Activated CD8-positive, alpha-beta T cell treated with anti-CD3 and anti-CD28 coated beads, Interleukin-2, amount 10 ng/mL, durations not matched to agents 7 days and 5 days (primary cell): ENCODE measurements at places on chromosomes 7 and 10. TPM values are rescaled to one million over a fixed set of nuclear protein-coding genes. Genes with fewer than 3 reads are reported as not detected.

GRCh38 chr7:517774-518629 is 1.6 kb downstream of the PDGFA start:
- no peak for DNase-seq

DNA sequence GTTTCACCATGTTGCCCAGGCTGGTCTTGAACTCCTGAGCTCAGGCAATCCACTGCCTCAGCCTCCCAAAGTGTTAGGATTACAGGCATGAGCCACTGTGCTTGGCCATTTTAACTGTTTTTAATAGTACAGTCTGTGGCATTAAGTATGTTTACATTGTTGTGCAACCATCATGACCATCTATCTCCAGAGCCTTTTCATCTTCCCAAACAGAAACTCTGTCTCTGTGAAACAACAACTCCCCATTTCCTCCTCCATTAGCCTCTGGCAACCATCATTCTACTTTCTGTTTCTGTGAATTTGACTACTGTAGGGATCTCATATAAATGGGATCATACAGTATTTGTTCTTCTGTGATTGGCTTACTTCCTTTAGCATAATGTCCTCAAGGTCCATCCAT is 48.3 kb upstream of the SEPHS1 start:
- no peak for DNase-seq

- DNase-seq: no peak
Observed at GRCh38 chr10:88755753-88756152, 4.1 kb upstream of the LIPN start.

- DNase-seq: peak; percentile 81
Observed at GRCh38 chr10:110864662-110865140, 7.0 kb upstream of the PDCD4 start.

GRCh38 chr7:78993341-78993740 is 460.1 kb downstream of the MAGI2 start:
- DNase-seq: no peak

GRCh38 chr10:26799342-26799741 is 61.4 kb downstream of the ABI1 start:
- no peak for DNase-seq

GRCh38 chr10:86867149-86867548 is 90.3 kb downstream of the MMRN2 start:
- DNase-seq: no peak

DNA sequence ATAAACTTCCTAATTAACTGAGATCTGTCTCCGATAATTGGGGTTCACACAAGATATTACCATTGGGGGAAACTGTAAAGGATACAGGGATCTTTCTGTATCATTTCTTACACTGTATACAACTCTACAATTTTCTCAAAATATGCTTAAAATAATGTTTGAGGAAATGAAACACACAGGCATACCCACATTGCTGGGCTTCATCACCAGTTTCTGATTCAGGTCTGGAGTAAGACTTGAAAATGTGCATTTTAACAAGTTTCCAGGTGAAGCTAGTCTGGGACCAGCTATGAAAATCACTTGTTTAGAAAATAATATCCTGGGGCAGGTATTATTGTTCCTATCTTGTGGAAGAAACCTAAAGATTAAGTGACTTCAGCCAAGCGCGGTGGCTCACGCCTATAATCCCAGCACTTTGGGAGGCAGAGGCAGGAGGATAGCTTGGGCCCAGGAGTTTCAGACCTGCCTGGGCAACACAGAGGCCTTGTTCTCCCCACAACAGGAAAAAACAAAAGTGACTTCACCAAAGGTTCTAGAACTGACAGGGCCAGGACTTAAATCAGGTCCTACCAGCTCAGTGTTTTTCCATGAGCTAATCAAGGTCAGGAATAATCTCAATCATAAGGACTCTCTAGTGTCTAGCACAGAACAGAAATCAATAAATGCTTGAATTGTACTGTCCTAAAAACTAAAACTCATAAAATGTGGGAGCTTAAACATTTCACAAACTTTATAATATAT is 12.6 kb downstream of the TOMM7 start:
- DNase-seq: no peak

CUTC gene
- 24.0 TPM for total RNA-seq

DNA sequence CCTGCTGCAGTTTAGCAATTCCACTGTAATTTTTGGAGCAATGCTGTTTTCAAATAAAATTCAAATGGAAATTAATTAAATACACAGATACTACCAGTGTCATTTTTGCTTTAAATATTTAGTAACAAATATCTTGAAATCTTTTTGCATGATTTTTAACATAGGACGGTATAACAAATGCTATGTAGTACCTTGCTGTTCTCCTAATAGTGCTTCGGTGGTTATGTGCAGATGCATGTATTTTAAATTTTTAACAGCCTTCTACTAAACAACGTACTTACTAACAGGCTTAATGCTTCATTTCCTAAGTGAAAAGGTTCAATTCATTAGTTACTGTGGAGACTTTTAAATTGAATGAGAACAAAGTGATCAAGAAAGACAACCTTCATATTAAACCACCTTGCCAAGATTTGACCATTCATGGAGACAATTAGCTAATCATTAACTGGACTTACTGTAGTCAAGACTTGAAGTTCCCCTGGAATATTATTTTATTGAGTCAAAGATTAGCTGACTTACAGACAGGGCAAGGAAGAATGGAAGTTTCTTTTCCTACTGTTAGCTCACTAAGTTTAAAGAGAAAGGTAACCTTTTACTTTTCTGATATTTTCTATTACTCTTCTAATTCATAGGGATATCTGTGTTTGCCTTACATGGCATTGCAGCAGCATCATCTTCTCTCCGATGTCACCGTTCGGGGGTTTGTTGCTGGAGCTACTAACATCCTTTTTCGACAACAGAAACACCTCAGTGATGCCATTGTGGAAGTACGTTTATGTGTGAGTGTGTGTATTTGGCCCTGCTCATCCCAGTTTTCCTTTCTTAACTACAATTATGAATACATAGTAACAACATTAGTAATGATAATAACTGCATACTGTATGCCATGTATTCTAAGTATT is 74.3 kb downstream of the AVL9 start:
- no peak for DNase-seq

DNA sequence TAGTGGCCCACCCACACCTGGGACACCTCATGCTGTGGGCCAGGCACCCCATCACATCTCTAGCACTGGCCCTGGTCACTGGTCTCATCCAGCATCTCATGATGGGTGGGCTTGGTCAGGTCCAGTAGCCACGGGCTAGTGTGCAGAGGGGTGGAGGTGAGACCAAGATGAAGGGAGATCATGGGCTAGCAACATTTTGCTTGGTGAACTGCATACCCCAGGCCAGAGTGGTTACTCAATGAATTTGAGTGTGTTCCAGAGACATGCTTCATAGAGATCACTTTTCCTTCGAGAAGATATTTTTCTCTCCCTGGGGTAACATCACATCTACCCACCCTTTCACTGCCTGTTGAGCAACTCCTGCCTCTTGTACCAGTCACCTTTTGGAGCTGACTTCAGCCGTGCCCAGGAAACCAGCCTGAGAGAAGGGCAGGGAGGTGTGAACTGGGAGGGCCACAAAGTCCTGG is 44.2 kb downstream of the MINDY4 start:
- no peak for DNase-seq

- DNase-seq: no peak
Observed at GRCh38 chr7:108287857-108288256, 157.7 kb upstream of the LAMB4 start.

DNA sequence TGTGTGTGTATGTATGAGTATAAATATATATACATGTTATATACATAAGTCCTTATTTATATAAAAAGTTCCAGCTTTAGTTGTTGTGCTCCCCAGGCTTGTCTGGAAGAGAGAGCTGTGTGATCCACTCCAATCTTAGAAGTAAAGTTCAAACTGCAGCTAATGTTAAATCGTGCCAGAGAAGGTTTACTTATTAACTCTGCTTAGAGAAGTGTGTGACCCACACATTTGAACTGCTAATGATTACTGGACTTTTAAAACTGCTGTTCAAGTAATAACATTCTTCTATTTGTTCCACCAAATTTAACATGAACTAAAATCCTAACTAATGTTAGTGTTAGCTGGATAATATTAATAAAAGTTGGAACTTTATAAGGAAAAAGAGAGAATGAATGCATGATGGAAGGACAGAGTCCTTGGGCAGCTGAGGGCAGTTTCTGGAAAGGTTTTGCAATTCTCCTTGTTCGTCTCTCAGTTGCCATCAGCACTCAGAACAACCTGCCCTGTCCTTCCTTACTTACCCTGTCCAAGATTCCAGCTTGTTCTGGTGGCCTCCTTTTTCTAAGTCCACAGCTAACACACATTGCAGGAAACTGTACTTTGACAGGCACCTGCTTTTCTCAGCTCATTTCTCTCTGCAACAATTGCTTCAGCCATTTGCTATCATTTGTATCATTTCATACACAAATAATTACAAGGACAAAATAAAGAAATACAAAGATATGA is 162.6 kb downstream of the FAM107B start:
- DNase-seq: no peak
